Activated CD4-positive, alpha-beta T cell treated with anti-CD3 and anti-CD28 coated beads, Interleukin-2, amount 10 ng/mL, durations not matched to agents 24 days and 14 days (primary cell): ENCODE measurements at places on chromosomes 2 and 18. TPM values are rescaled to one million over a fixed set of nuclear protein-coding genes. Genes with fewer than 3 reads are reported as not detected.

ANKRD29 gene
- not detected in 2 replicates for total RNA-seq

LOXHD1 gene
- total RNA-seq = not detected in 2 replicates

ABCG5 gene
- not detected in 2 replicates for total RNA-seq

REG3G gene
- total RNA-seq = not detected in 2 replicates

LRP2 gene
- 0.09 and 0.28 TPM in 2 replicates for total RNA-seq

FOXI3 gene
- total RNA-seq = not detected in 2 replicates

DNA sequence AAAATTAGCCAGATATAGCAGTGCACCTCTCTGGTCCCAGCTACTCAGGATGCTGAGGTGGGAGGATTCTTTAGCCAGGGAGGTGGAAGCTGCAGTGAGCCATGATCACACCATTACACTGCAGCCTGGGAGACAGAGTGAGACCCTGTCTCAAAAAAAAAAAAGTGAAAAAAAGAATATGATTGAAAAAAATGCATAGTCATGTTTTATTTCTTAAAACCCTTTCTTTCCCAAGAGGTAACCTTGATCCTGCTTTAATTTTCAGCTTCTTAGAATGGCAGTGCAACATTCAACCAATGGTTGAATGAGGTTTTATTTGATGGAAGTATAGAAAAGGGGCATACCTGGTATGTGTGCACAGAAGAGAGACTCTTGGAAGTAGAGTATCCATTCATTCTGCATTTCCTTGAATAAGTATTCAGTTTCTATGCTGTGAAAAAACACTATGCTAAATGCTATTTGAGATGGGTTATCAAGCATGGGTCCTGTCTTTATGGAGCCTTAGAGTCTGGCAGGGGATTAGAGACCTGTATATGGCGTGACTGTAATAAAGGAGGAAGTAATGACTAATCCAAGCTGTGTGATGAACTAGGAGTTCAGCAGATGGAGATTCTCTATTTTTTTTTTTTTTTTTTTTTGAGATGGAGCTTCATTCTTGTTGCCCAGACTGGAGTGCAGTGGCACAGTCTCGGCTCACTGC, 146.3 kb downstream of the WDSUB1 start:
- no peak overlapping the region for H3K4me3 ChIP-seq
- DNase-seq = no peak
- H3K36me3 ChIP-seq = no peaks in the 10 kb centered on the region
- H3K27me3 ChIP-seq = no peaks in the 10 kb centered on the region
- H3K27ac ChIP-seq = no peak overlapping the region
- peaks cover 3% of the 10 kb centered on the region for H3K4me1 ChIP-seq

DNA sequence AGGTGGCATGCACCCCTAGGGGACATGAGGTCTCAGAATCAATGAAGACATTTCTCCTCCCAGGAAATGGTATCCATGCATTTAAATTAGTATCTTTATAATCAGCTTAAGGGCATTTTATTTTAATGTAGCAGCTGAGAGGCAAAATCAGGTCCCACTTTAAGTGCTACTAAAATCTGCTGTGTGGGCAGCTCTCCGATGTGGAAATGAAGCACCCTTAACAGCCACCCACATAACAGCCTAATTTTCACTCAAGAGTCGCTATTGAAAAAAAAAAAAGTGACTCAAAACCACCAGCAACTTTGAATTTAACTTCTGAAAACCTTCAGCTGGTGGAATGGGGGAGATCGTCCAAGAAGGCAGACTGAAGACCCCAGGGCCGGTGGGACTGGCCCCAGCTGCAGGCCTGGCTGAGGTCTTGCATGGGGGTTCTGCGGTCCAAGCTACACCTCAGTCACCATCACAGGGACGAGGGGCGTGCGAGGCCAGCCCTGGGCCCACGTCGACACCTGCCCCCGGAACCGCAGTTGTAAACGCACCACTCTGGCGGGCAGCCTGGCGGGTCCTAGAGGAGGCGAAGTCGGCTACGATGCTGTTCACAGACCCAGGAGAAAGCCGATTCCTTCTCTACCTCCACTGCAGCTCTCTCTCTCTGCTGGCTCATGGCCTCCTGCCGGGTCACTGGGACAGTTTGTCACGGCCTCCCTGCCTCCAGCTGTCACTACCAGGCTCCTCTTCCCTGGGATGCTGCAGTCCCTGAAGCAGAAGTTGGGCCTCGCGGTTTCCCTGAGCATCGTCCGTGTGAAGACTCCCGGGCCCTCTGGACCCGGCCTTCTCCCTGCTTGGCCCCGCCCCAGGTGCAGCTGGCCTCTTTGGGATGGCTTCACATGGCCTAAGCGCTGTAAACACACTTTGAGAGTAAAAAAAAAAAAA, 111.9 kb downstream of the KCNF1 start:
- H3K36me3 ChIP-seq = no peaks in the 10 kb centered on the region
- H3K27ac ChIP-seq = no peak overlapping the region
- no peak for DNase-seq

DNA sequence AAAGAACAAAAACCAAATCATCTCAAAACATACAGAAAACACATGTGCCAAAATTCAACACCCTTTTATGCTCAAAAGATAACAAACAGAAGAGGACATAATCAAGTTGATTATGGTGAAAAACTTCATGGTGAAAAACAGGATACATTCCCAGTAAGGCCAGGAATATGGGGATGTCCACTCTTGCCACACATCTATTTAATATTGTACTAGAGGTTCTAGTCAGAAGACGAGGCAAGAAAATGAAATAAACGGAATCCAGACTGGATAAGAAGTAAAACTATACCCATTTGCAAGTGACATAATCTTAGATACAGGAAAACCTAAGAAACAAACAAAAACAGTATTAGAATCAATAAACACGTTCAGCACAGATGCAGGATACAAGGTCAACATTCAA, 40.8 kb downstream of the MAP3K2 start:
- no peaks in the 10 kb centered on the region for H3K27me3 ChIP-seq
- H3K27ac ChIP-seq = no peak overlapping the region
- DNase-seq = no peak
- H3K36me3 ChIP-seq = peaks cover 5% of the 10 kb centered on the region

DNA sequence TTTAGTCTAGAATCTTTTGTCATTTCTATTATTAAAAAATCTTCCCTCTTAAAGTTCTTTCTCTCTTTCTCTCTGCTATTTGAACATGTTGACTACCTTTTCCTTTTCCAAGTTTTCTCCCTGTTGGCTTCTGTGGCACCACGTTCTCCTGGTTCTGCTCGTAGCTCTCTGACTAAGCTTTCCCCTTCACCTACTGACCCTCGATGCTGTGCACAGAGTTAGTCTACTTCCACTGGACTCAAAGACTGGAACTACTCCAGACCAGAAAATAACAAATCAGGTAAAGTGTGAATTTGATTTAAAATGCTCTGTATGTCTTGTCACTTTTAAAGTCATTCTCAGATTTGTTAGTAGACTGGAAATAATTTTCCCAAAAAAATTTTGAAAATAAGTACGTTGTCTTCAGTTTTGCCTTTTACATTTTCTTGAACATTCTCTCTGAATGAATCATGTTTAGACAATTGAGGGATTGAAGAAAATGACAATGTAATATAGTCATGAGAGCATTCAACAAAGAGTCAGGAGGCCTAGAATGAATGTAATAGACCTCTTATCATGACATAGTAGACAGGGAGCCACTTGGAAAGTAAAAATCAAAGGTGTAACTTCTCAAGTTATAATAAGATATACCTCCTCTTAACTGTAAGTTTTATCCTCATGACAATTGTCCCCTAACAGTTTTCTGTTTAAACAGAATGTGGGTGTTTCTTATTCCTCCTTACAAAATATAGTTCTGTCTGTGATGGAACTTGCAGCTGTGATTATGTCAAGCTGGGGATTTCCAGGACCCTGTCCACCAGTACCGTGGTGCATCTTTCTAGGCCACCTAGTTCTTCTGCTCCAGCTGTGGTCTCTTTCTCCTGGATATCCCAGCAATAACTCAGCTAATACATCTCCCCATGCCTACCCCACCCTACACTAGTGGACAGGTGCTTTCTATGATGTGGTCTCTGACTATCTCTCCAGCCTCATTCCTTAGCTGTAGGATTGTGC, 25.5 kb downstream of the ITPRID2 start:
- no peak overlapping the region for H3K4me3 ChIP-seq
- H3K36me3 ChIP-seq = peaks cover 41% of the 10 kb centered on the region
- H3K27ac ChIP-seq = no peak overlapping the region
- DNase-seq = no peak
- no peaks in the 10 kb centered on the region for H3K27me3 ChIP-seq

- H3K4me3 ChIP-seq = no peak overlapping the region
- no peak overlapping the region for H3K27ac ChIP-seq
- no peaks in the 10 kb centered on the region for H3K4me1 ChIP-seq
- no peak for DNase-seq
- no peaks in the 10 kb centered on the region for H3K27me3 ChIP-seq
These were observed 687.8 kb upstream of the KLHL29 start for GRCh38 chr2:22697054-22697788.

GRCh38 chr2:218221000-218221399, 4.0 kb downstream of the ARPC2 start:
- H3K27ac ChIP-seq = peak overlapping the region; percentile 78
- H3K36me3 ChIP-seq = peaks cover 74% of the 10 kb centered on the region
- peak overlapping the region; percentile 89 for H3K4me3 ChIP-seq
- peaks cover 72% of the 10 kb centered on the region for H3K4me1 ChIP-seq

GRCh38 chr2:119521433-119522050, 2.7 kb downstream of the SCTR start:
- no peak overlapping the region for H3K27ac ChIP-seq
- H3K36me3 ChIP-seq = no peaks in the 10 kb centered on the region
- H3K4me3 ChIP-seq = no peak overlapping the region
- H3K4me1 ChIP-seq = no peaks in the 10 kb centered on the region
- DNase-seq = no peak

DNA sequence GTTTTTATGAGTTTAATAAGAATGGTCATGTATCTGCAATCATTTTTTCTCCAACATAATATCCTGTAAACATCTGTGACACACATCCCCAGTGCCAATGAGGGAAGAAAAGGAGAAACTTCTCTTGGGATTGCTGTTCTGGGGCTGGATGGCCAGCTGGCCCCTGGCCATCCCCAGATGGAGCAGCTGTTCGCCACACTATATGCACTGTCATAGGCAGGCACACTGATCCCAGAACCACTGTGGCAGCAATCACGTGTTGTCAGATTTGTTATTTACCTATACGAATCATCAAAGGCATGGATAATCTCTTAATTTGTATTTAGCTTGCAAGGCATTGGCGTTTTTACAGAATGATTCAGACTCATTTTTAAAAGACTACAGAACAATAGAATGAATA, 167.6 kb upstream of the ACAA2 start:
- H3K27me3 ChIP-seq = peaks cover 8% of the 10 kb centered on the region
- DNase-seq = no peak
- H3K27ac ChIP-seq = no peak overlapping the region

DNA sequence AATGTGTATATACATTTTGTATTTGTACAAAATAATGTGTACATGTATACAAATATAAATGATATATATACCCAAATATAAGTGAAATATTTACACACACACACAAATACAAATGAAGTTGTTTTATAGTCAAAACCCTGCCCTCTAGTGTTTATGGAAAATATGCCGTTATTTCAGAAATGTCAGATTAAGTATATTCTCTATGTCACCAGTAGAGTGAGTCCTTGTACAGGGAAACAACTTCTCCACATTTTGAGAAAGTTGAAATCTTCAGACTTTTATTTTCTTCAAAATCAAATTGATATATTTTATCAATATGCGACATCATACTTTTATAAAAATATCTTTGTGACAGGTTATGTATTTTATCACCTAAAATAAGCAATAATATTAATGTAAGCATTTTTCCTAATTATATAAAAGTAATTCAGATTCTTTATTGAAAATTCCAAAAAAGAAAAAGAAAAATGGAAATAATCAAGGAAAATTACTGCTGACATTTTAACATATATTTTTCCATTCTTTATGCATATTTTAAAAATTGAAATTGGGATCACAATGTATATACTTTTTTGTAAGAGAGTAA, 22.4 kb downstream of the ARL6IP6 start:
- H3K27me3 ChIP-seq = no peaks in the 10 kb centered on the region
- no peak overlapping the region for H3K27ac ChIP-seq
- DNase-seq = no peak
- H3K4me3 ChIP-seq = no peak overlapping the region

GRCh38 chr2:63053889-63054602, 3.4 kb downstream of the OTX1 start:
- H3K27ac ChIP-seq = no peak overlapping the region
- peaks cover 89% of the 10 kb centered on the region for H3K27me3 ChIP-seq
- peaks cover 12% of the 10 kb centered on the region for H3K36me3 ChIP-seq
- peak overlapping the region; percentile 70 for H3K4me3 ChIP-seq

- no peaks in the 10 kb centered on the region for H3K36me3 ChIP-seq
- no peak overlapping the region for H3K27ac ChIP-seq
- H3K4me3 ChIP-seq = no peak overlapping the region
- H3K4me1 ChIP-seq = peaks cover 1% of the 10 kb centered on the region
These were observed 14.9 kb upstream of the SNED1 start for GRCh38 chr2:240983361-240983995.

DNA sequence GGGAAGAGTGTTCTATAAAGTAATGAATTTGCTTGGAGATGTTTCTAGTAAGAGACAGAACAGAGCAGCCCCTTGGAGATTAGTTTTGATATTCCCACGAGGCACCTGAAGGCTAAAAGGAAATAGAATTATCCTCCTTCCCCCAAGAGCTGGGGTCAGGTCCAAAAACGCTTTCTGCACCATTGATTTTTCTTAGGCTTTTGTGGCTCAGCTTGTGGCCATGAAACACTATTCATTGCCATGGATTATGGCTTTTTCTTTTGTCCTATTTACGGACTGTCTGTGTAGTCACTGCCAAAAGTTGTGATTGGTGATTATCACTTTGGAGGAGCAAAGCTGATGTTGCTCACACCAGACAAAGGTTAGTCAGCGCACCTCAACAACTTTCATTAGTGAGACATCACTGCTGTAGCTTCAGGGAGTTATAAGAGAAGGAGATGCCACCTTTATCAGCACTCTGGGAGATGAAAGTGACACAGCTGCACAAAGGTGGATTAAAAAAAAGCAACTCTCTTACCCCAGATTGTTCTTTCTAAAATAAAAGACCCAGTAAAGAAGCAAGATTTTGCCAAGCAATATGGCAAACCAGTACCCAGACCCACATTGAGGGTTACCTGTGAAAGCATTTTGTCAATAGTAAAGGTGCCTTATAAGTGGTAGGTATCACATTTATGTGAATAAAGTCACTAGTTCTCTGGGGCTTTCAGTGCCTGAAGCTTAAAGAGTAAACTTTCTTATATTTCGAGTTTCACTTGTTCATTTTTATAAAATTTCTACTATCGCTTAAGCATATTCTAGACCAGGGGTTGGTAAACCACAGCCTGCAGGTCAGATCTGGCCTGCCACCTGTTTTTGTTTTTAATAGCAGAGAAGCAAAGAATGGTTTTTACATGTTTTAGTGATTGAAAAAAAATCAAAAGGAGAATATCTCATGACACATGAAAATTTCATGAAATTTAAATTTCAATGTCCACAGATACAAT, 10.6 kb downstream of the CXCR4 start:
- H3K4me3 ChIP-seq = no peak overlapping the region
- peaks cover 3% of the 10 kb centered on the region for H3K36me3 ChIP-seq

DNA sequence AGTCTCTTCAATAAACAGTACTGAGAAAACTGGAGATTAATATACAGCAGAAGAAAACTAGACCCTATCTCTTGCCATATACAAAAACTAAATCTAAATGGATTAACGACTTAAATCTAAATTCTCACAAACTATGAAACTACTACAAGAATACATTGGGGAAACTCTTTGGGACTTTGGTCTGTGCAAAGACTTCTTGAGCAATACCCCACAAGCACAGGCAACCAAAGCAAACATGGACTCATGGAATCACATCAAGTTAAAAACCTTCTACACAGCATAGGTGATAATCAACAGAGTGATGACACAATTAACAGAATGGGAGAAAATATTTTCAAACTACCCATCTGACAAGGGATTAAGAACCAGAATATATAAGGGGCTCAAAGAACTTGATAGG, 848.2 kb upstream of the NRXN1 start:
- no peak for DNase-seq
- H3K27ac ChIP-seq = no peak overlapping the region
- no peaks in the 10 kb centered on the region for H3K36me3 ChIP-seq
- H3K4me3 ChIP-seq = no peak overlapping the region
